ENCODE measurements at places on chromosomes 12 and 14.
A peak's percentile ranks its signal among the peaks of the same experiment; 100 is the strongest.

DNA sequence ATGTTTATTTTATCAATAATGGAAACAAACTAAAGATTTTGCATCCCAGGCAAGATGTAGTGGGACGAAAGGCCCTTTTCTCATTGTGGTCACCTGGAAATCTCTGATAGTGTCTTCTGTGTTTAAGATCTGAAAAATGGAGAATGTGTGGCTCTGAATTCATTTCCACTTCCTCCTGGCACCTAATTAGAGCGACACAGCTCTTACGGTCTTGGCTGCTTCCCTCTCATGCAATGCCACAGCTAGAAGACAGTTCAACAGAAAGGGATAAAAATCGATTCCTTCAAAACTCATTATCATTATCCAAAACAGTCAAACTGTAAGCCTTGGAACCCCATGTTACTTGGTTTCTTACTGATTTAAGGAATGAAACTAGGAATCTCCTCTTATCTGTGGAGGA is 9.3 kb downstream of the ST8SIA1 start:
- DNase-seq = no peak

GRCh38 chr12:54711669-54712068 is 63.5 kb upstream of the DCD start:
- DNase-seq = no peak

- no peak for DNase-seq
These were observed 369.8 kb downstream of the CACNA1C start for GRCh38 chr12:2422591-2422990.

- no peak for DNase-seq
These were observed 2.0 kb downstream of the PKP2 start for GRCh38 chr12:32894566-32894965.

- no peak for DNase-seq
These were observed 484.6 kb downstream of the AACS start for GRCh38 chr12:125549836-125550235.

DNA sequence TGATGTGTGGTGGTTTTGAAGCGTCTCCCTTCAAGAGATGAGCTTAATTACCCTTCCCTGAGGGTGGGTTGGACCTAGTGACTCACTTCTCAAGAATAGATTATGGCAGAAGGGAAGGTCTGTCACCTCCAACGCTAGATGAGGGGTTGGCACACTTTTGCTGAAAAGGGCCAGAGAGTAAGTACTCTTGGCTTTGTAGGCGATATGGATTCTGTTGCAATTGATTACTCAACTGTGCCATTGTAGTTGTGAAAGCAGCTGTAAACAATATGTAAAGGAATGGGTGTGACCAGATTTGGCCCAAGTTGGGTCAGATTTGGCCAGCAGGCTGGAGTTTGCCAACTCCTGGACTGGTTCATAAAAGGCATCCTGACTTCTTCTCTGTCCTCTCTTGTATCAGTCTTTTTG is 53.3 kb downstream of the SMIM41 start:
- DNase-seq = no peak

DNA sequence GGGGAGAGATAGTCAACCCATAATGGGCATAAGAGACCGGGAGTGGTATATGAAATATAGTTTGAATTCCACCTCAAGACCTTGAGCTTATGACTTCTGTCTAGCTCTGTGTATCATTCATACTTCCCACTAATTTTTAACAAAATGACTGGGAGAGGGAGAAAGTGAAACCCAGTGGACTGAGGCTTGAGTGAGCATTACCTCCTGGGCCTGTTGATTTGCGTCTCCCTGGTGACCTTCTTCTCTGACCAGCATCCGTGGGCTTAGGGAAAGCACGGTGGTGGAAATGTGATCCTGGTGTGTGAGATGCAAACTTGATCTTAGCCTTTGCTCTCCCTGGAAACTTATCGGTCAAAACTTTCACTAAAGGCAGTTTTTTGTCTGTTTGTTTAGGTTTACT is 207.9 kb upstream of the BCL2L14 start:
- no peak for DNase-seq

- DNase-seq = no peak
These were observed 629.3 kb downstream of the DIO2 start for GRCh38 chr14:79581912-79582576.

GRCh38 chr14:102209224-102209966 is 69.7 kb downstream of the WDR20 start:
- peak; percentile 11 for DNase-seq

DNA sequence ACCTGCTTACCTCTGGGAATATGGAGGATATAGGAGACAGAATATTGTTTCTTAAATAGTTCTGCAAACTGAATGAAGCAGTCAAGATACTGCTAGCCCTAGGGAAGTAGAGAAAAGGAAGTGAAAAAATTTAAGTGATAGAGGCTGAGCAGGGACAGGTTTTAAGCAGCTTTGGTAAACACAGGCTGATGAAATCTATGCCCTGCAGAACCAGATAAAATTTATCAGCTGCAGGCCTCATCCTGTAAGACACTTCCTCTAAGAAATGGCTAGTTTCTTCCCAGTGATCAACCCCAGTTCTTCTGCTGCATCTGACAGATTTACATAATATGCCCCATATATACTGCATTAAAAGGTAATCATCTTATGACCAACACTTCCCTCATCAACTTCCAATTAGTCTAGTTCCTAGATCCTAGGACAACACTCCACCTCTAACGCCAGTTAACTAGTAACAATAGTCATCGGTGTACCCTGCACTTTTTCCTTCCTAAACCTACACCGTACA is 1.3 kb upstream of the ESYT1 start:
- DNase-seq = no peak

DNA sequence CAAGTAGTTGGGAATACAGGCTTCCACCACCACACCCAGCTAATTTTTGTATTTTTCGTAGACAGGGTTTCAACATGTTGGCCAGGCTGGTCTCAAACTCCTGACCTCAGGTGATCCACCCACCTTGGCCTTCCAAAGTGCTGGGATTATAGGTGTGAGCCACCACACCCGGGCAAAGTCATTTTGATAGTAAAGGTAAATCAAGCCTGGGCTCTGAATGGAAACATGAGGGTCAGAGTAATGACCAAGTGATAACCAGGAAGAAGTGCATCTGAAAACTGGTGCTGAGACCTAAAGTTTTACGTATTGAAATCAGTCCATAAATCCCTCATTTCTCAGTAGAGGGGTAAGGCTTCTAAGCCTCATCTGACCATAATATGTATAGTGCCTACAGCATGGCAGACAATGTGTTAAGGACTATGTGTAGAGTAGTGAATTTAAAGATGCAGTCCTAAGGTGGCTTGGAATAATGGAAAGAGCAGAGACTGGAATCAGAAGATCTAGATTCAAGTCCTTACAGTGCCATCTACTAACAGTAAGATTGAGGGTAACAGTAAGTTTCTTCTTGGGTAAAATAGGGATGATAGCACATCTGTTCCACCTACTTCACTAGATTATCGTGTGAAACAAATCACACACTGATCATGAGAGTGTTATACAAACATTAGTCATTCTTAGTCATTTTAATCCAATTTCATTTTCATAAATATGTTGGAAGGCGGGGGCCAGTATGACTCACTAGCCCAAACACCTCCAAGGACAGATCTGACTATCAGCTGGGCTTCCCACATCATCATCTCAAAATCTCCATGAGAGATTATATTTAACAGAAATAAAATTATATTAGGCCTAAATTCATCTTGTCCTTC is 11.2 kb downstream of the MAP4K5 start:
- DNase-seq = peak; percentile 85

GRCh38 chr14:57420986-57421385 is 30.6 kb downstream of the NAA30 start:
- DNase-seq = no peak

- no peak for DNase-seq
These were observed 23.7 kb upstream of the PARP11 start for GRCh38 chr12:3896801-3897351.

- DNase-seq = no peak
These were observed 53.5 kb downstream of the CKAP4 start for GRCh38 chr12:106194351-106194750.

DNA sequence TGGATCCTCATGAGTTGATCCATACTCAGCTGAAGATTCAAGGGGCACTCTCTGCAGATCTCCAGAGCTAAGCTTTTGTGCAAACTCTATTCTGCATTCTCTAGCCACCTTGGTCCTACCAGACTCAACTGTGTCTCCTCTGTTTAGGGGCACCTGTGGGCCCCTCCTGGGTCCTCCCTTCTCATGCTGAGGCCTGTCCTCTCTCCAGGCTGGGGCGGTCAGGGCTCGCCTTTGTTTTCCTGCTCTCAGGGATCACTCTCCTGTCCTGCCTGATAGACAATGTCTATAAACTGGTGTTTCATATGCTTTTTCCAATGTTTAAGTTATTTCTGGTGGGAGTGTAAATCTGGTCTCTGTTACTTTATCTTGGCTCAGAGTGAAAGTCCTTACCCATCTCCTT is 11.6 kb upstream of the KIF26A start:
- no peak for DNase-seq

DNA sequence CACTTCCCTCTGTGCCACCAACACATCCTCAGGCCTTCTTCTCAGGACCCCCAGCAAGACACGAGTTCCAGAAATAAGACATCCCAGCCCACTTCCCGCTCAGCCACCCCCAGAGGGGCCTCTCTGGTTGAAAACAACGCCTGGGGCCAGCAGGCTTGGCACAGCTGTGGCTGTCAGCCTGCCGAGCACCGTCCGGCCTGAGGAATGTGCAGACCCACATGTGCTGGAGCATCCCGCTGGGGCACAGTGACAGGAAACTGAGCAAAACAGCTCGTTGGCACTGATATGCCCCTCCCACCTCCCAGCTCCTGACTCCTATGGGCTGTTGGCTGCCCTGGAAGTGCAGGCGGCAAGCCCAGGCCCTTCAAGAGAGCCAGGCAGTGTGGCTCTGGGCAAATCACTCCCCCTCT is 1.4 kb downstream of the SYNE3 start:
- DNase-seq = no peak

GRCh38 chr14:50658203-50658602 is 9.9 kb downstream of the SAV1 start:
- no peak for DNase-seq

GRCh38 chr14:102870994-102871831 is 51.2 kb upstream of the AMN start:
- no peak for DNase-seq

- no peak for DNase-seq
These were observed 13.2 kb downstream of the PRKAB1 start for GRCh38 chr12:119681111-119681510.

- DNase-seq = no peak
These were observed 49.8 kb downstream of the SMUG1 start for GRCh38 chr12:54139019-54139418.

GRCh38 chr12:39937119-39937518 is 168.8 kb downstream of the SLC2A13 start:
- no peak for DNase-seq

DNA sequence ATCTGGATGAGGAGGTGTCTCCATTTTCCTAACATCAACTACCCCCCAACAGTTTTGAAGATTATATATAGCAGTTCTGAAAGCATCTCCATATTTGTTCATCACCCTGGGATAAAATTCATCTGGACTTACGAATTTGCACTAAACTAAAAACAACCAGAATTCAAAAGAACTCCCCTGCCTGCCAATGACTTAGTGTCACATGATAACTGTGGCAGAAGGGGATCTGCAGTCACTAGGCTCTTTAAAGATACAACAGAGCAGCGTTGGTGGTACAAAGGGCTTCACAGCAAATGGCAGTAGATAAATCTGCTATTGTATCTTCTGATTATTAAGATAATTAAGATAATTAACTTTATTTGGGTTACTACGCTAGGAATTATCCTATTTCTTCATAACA is 30.1 kb downstream of the GPR135 start:
- no peak for DNase-seq

DNA sequence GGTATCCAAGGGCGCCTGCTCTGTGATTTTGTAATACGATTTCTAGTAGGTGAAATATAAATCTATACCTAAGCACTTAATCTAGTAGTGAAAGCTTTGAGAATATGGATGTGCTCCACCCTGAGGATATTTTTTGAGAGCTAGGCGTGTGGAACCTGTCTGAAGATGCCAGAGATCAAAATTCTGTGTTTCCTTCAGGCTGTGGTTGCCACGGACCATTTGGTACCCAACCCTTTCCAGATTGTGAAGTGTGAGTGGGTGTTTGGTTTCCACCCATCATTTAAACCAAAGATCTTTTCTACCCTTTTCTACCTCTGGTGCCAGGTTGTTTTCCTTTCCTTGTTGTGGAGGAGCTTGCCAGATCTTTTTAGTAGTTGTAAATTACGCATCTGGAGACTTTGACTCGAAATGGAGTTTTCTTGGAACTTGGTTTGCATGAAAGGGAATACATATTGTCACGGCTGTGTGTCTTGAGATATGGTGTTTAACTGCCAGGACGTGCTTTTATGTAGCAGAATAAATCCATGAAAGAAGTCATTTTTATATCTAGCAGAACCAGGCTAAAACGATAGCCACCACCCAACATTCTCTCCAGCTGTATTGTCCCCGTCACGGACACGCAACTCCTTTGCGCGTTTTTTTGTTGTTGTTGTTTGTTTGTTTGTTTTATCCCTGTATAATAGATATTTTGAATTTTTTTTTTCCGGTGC is 2.2 kb downstream of the LRFN5 start:
- DNase-seq = no peak

GRCh38 chr12:31813305-31813704 is 84.5 kb upstream of the AMN1 start:
- no peak for DNase-seq

- DNase-seq = no peak
These were observed 380.3 kb downstream of the CCER1 start for GRCh38 chr12:90574676-90575075.

DNA sequence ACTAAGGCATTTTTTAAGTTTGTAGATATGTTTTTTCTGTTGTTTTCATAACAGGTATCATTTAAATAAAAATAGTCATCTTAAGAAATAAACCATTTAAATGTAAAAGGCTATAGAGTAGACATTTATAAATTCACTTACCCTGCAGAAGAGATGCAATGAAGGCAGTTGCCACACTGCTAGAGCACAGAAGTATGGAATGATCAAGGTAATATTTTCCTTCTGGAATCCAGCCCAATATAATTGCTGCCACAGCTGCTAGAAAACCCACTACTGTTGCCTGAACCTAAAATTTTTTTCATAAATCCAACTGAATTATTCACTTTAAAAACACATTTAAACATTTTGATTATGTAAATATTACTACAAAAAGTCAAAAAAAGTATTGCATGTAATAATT is 69.2 kb downstream of the SLC41A2 start:
- no peak for DNase-seq

DNA sequence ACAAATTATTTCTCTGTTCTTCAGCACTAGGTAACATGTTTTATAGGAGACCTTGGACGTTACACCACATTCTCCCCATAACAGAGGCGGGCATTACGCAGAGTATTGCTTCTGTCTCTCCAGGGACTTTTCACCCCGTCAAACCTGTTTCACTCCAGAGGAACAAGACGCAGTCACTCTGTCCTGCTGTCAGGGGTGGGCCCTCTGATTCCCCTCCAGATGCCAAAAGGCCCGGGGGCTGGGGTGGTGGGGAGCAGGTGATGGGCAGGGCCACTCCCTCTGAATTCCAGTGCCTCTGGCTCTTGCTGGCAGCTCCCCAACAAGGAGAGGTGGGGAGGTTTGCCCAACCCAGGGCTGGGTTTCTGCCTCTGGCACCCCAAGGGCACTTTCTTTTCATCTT is 71.9 kb downstream of the NTF3 start:
- DNase-seq = peak; percentile 13

Measured in RWPE1 (cell line).